NCI-H774 (cell line): ENCODE measurements at places on chromosomes 6 and 20.

- no peak for DNase-seq
These were observed 23.9 kb downstream of the SERPINB6 start for GRCh38 chr6:2947445-2947844.

DNA sequence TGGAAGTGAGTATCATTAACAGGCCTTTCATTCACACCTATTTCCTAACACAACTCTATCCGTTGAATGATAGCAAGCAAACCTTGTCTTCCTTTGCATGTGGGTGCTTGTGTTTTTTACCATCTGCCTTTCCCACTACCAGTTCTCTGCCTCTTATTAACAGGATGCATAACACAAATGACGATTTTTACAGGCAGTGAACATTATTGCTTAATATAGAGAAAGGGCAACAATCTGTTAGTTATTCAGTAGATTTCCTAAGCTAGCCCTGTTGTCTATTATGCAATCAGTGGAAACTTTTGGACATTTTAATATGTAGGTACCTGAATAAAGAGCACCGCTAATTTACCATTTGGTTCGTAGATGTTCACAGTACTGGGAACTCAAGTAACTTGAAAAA is 348.8 kb upstream of the PLCB4 start:
- no peak for DNase-seq

DNA sequence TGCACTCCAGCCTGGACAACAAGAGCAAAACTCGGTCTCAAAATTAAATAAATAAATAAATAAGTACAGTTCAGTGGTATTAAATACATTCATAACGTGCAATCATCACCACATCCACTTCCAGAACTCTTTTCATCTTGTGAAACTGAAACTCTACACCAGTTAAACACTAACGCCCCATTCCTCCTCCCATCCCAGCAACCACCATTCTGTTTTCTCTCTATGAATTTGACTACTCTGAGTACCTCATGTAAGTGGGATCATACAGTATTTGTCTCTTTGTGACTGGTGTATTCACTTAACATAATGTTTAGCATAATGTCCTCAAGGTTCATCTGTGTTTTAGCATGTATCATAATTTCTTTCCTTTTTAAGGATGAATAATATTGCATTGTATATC is 29.1 kb upstream of the SCML4 start:
- DNase-seq: no peak

- no peak for DNase-seq
These were observed 242.8 kb downstream of the GJA1 start for GRCh38 chr6:121678245-121678644.

DNA sequence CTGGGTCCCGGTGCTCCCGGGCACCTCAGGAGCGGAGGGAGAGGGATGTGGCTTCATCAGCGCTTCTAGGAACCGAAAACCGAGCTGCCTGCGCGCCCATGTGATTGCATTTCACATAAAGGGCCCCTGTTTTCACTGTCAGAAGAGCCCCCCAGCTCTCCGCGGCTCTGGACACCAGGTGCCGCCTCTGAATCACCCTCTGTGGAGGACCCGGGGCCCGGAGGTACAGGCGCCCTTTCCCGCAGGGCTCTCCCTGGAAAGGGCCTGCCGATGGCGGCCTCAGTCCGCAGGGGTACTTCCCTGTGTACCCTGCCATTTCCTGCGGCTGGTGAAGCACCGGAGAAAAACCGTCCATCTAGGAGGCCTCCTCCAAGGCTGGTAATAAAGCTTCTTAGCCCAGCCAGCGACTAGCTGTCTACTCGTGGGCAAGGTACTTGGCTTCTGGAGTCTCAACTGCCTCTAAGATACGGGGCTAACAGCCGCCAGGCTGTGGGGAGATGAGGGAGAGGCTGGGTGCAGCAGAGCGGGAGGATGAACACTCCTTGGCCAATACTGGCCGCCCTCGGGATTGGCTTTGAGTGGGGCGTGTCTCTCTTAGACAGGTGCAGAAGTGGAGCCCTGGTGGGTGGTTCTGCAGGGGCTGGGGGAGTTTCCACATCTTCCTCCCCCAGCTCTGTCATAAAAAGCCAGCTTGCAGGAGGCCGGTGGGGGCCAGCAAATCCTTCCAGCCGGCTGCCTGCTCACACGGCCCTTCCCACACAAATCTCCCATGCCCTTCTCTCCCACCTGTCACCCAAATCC is 1.6 kb downstream of the PPP1R16B start:
- no peak for DNase-seq

DNA sequence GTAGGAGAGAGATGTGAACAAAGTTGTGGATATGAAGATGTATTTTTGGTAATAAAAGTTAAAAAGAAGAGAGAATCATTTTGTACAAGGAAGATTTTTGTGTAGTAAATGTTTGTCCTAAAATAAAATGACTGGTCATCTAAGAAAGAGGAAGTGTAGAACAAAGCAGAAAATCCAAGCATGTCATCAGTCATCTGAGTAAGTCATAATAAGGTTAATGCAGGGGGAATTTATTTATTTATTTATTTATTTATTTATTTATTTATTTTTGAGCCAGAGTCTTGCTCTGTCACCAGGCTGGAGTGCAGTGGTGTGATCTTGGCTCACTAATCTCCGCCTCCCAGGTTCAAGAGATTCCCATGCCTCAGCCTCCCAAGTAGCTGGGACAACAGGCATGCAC is 15.7 kb upstream of the CGA start:
- no peak for DNase-seq

- no peak for DNase-seq
These were observed 12.1 kb downstream of the EEF1A1 start for GRCh38 chr6:73508776-73509175.

GRCh38 chr20:41360831-41361756 is 5.5 kb downstream of the EMILIN3 start:
- no peak for DNase-seq

- DNase-seq: no peak
These were observed 152.0 kb downstream of the TSHZ2 start for GRCh38 chr20:53124075-53124551.

DNA sequence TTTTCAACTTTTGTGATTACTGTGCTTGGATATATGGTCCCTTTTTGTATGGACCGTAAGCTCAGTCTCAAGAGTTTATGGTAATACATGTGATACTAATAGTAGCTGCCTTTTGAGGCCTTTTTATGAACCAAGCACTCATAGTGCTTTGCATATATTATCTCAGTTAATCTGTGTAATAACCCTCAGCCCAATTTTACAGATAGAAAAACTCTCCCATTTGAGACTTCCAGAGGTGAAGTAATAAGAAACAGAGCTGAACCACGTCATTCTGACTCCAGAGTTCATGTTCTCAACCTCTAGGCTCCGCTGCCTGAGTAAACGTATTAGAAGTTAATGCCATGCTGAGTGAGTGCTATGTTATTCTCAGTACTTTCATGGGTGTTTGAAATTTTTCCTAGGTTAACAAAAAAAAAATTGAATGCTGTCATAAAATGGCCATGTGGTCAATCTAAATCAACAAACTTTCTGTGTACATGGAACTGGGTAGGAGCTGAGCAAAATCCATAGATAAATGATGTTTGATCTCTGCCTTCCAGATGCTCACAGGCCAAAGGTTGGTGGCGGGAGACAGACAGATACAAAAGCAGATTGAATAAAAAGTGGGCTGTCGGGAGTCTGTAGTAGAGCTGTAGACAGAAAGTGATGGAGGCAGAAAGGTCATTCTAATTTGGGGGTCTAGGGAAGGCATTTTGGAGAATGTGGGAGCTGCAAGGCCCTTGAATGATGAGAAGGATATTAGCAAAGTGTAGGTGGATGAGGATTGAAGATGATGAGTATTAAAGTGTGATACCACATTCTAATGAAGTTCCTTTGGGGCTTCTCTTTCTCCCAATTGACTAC is 22.6 kb upstream of the ELOVL2 start:
- no peak for DNase-seq

GRCh38 chr6:90219209-90219985 is 77.2 kb downstream of the BACH2 start:
- DNase-seq: no peak

DNA sequence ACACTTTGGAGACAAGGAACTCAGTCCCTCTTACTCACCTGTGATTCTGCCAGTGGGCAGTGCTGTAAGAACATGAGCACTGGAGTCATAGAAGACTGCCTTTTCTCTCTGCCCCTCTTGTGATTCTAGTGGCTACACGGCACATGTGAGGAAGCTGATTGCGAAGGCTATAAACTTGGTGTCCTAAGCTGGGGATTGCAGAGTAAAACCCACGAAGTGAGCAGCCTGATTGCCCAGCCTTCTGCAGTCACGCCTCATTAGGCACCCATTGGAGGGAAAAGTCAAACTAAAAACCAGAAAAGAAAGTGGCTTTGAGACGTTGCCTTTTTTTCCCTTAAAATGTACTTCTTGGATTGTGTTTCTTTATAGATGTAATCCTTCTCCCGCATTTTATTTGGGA is 748.4 kb upstream of the CHD6 start:
- DNase-seq: no peak

DNA sequence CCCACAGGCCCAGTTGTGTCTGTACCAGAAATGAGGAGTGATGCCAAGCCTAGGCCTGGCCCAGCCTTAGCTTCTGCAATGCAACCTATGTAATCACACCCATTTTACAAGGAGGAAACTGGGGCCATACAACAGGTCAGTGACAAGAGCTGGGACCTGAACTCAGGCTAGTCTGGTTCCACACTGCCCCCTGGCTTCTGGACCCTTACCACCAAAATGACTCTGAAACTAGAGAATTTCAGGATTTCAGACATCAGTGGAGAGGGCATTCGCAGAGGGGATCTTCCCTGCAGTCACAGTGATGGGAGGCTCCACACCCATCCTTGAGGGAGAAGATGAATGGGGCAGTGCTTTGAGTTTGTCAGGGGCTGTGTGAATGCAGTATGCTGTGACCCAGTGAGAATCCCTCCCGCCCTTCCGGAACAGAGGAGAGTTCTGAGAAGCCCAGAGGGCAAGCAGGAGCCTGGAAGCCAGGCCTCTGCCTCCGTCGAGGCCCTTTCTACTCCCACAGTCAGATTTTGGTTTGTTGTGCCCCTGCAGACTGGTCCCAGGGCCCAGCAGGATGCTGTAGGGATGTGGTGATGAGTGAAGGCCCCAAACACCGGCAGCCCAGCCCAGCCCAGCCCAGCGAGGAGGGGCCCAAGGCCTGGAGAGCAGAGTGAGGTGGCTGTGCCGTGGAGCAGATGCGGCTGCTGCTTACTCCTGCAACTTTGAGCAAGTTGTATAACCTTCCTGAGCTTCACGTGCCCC is 48.1 kb upstream of the MYL9 start:
- no peak for DNase-seq

GRCh38 chr20:62311150-62311549 is 8.4 kb downstream of the ADRM1 start:
- DNase-seq: no peak

DNA sequence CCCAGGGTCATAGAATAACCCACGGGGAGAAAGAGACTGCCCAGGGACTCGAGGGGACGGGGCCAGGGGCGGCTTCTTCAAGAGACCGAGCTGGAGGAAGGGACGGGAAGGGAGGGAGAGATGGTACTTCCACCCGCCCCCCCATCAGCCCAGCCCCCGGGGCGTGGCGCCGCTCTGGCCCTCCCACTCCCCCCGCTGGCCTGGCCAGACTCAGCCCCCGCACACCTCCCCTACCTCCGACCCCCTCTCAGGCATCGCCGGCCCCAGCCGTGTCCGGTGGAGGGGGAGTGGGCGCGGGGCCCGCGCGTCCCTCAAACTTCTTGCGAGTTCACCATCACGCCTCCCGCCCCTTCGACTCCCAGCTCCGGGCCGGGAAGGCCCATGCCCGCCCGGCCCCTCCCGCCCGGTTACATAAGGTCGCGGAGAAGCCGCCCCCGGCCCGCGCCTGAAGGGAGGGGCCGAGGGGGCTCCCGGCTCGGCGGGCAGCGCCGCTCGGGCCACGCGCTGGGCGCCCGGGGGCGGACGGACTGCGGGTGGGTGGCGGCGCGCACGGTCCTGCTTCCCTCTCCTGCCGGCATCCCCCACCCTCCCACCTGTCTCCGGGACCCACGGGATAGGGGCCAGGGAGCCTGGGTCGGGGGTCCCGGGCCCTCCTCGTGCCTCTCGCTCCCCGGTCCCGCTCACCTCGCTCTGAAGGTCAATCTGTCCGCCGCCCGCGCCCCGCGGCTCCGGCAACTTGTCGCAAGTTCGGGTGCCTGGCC is 562 bp downstream of the TFEB start:
- peak; percentile 58 for DNase-seq

DNA sequence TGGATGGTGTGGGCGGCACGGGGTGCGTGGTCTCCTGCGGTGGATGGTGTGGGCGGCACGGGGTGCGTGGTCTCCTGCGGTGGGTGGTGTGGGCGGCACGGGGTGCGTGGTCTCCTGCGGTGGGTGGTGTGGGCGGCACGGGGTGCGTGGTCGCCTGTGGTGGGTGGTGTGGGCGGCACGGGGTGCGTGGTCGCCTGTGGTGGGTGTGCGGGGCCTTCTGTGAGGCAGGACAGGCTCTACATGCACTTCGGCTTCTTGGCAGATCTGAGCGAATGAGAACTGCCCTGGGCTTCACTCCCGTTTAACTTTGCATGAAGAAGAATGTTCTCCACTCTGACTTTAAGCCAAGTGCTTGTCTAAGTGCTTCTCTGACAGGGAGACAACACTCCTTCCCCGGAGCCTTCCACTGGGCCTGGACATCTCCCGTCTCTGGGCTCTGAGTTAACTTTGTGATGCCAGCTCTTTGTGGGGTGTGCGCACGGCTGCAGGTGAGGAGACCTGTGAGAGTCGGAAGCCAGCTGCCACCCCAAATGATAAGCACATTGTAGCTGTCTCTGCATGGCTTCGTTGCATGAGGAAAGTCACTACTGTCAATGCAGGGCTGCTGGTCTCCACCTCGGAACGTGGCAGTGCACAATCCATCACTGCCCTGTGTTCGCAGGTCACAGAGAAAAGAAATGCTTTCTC is 244.8 kb downstream of the DLL1 start:
- no peak for DNase-seq

DNA sequence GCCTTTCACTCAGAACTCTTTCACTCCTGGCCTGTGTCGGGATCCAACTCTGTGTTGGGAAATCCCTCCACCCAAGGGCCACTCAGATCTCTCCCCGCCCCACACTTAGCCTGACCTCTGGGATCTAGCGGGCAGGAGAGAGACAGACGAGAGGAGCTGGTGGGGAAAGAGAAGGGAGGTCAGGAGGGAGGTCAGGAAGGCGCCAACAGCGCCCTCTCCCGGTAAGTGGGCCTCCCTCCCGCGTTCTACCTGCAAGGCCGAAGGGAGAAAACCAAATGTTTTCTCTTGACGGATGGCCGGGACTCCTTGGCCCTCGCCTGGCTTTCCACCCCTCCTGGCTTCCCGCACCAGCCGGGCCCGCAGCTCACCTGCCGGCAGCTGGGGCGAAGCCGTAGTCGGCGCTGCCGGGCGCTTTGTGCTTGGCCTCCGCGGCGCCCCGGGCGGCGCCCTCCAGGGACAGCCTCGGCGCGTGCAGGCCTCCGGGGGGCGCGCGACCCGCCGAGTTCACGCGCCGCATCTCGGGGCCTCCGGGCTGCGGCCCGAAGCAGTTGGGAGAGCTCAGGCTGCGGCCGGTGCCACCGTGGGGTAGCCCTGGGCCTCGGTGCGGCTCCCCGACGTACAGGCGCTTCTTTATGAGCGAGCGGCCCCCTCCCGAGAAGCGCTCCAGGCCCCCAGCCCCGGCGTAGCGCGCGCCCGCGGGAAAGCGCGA is 38.2 kb downstream of the C6orf132 start:
- DNase-seq: no peak

DNA sequence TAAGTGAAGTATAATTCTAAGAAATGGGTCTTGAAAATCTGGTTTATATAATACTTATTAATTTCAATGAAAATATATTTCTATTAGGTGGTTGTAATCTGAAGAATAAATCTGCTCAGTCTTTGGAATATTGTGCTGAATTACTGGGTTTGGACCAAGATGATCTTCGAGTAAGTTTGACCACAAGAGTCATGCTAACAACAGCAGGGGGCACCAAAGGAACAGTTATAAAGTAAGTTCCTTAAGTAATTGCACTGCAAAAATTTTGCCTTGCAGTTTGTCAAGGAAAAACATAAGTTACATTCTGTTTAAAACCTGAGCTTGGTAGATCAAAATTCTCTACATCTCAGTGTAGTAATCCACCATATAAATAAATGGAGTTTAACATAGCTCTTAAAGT is 106.0 kb downstream of the MYO6 start:
- DNase-seq: peak; percentile 14
